Left renal cortex interstitium (tissue), 4 donors: ENCODE measurements at places on chromosomes 16 and 17. TPM values are rescaled to one million over a fixed set of nuclear protein-coding genes. Genes with fewer than 3 reads are reported as not detected.

The NT5M gene
- 8.6 TPM for polyA plus RNA-seq

The SPATA20 gene
- polyA plus RNA-seq: 59.9 TPM

The CNGB1 gene
- polyA plus RNA-seq: not detected

The GSDMA gene
- polyA plus RNA-seq: 2.3 TPM

The KLHL10 gene
- 0.23 TPM for polyA plus RNA-seq

The AMZ2 gene
- 75.1 TPM for polyA plus RNA-seq

GRCh38 chr17:74461611-74462010, 4.8 kb upstream of the CD300A start:
- DNase-seq: no peak

GRCh38 chr16:86514481-86515376, 4.4 kb downstream of the FOXF1 start:
- no peak for DNase-seq

DNA sequence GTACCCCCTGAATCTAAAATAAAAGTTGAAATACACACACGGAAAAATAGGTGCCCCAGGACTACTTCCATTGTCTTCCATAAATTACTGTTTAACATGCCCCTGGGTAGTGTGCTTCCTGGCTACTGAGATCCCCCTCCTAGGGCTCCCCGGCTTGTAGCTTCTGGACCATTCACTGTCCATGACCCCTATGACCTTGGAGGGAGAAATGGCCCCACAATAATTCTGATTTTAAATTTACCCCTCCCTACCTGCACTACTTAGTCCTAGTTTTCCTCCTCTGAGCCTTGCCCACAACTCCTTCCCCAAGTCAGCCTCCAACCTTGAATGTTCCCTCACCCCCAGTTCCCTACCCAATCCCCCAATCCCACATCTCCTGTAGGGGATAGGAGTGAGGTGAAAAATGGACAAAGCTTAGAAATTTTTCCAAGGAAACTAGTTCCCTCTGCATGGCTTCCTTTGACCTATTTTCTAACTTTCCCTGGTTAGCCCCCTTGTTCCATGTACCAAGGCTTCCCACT, 9.5 kb upstream of the MSL1 start:
- DNase-seq: no peak

DNA sequence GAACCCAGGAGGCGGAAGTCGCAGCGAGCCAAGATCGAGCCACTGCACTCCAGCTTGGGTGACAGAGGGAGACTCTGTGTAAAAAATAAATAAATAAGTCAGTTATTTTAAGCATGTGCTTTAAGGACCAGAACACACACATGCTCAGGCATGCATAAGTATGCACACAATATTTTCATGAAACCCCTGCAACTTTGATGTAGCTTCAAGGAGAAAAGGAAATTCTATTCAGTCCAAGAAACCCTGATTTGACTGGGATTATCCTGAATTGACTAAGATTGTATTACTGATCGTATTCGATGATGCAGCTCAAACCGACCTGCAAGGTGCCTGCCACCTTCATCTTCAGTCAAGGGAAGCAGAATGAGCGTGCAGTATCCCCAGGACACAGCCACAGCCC, 841 bp downstream of the TEKT5 start:
- DNase-seq: no peak

DNA sequence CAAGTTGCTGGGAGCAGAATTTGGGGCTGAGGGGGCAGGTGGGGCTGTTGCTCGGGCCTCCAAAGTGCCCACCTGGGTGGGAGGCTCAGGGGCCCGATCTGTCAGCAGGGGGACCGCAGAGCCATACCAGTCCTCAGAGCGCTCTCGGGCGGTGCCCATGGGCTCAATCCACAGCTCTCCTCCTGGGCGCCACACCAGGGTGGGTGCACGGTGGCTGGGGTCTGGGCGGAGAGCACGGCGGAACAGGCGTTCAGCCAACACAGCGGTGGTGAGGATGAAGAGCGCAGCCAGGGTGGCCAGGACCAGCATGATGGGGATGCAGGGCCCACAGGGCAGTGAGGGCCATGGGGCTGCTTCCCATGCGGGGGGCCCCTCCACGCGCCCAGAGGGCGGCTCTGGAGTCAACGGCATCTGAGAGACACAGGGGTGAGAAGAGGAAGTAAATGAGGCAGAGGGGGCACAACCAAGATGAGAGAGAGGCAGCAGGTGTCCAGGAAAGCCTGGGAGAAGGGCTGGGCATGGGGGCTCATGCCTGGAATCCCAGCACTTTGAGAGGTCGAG, 1.2 kb downstream of the C16orf54 start:
- DNase-seq: no peak

GRCh38 chr16:13036600-13036999, 135.2 kb downstream of the SHISA9 start:
- DNase-seq: peak; percentile 42

- DNase-seq: no peak
Observed at GRCh38 chr16:57299009-57299718, 14.7 kb upstream of the PLLP start.

- DNase-seq: no peak
Observed at GRCh38 chr16:8877894-8878522, 4.1 kb upstream of the LITAFD start.

DNA sequence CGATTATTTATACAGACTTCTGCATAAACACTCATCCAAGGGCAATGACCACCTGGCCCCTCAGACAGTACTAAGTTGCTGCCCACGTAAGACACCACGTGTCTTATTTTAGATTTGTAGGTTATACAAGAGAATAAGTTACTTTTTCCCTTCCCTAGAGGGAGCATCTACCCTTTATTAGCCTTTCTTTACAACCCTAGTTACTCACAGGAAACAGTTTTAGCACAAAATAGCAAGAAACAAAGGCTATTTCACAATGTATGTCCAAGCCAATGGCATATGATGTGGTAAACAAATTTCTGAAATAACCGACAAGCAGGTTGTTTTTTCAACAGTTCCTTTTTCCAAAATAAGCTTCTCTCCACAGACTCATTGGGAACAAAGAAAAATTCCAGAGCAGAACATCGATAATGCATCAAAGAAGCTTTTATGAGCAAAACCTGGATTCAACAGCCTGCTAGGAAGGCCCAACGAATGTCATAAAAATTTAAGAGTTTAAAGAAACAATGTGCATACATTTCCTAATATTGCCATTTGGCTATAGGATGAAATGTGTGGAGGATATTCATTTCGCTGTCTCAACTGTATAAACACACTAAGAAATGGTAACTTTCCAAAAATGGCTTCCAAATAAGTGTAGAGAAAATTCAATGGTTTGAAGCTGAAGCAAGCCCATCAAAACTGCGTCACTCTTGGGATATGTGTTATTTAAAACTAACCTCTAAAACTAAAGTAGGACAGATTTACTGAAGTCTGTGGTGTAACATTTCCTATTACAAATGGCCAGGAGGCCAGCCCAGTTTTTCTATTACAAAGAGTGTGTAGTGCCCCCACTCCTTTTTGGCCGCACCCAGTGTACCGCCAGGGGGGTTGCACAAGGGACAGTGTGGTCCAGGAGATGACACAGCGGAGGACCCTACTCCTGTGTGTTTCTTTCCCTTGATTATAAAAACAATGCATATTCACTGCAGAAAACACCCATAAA, 50.4 kb upstream of the ERN1 start:
- no peak for DNase-seq

GRCh38 chr17:74859459-74860228, at the start of gene GRIN2C:
Gene GRIN2C (minus strand): TSS chr17:74859885. CDS start chr17:74855092, 4,793 bp downstream.
- no peak for DNase-seq

DNA sequence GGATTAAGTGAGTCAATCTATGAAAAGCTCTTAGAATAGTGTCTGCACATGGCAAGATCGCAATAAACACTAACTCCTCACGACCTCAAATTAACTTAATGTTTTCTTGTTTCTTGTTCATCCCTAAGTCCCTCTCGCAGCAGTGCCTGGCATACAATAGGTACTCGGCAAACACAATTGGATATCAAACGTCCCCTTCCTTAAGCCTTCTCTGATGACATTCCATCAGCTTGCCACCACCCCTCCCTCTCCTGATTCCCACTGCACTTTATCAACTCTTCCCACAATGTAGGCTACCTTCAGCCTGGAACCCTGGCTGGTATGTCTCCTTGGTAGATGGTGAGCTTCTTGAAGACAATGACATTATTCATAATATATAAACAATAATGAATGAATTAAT, 33.3 kb downstream of the CCDC42 start:
- no peak for DNase-seq

- DNase-seq: no peak
Observed at GRCh38 chr17:278055-278675, 74.4 kb downstream of the RPH3AL start.

DNA sequence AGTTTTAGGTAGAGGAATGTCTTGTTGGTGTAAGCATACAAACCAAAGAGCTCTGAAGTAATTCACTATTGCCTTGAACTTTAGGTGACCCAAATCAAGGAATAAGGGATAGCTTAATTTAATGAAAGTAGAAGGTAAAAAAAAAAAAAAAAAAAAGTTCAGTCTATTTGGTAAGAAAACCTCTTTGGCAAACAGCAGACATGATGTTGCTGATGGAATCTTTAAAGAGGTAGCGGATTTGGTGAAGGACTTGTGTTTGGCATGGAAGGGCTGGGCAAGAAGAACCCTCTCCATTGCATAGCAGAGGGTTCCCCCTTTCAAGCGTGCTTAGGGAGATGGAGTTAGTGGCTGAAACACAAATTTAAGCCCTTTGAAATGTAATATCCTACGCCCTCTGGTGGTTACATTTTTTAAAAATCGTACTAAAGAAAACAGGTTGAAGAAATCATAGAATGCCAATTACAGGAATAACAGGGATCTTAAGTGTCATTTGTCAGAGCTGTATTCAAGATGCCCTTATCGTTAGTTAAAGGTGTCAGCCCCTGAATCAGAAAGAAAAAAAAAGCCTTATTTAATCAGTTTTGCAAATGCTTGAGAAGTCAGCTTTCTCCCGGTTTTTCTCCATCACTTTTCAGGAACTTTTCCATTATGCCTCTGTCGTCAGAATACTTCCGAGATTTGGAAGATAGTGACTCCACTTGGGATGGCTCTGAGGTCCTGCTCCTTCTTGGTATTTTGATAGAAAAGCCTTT, 383.1 kb downstream of the KCNJ2 start:
- peak; percentile 38 for DNase-seq

- DNase-seq: no peak
Observed at GRCh38 chr17:81457401-81457800, 55.2 kb downstream of the ACTG1 start.

- no peak for DNase-seq
Observed at GRCh38 chr16:71676236-71676635, 48.3 kb downstream of the PHLPP2 start.

GRCh38 chr17:72438783-72439182, 318.0 kb downstream of the SOX9 start:
- DNase-seq: no peak

DNA sequence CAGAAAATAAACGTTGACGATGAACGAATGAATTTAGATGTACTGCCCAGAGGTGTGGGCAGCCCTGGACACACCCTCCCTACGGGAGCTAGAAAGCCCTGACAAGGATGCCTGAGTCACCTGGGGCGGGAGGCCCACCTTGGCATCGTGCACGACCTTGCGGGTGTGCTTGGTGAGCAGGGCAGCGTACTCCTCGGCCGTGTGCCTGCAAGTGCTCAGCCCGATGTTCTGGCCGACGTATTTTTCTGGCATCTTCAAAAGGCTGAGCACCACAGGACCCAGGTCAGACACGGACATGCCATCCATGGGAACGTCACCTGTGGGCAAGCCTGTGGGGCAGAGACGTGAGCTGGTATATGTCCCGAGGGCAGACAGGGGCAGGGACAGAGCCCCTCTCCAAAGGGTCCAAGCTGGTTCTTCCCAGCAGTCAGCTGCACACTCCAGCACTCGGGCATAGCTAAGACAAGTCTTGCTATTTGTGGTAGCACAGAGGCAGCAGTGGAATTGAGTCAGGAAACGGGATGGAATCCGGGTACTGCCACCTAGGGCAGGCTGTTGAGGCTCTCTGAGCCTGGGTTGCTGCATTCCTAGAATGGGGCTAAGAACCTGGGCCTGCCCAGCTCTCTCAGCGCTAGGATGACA, 10.8 kb downstream of the NMRAL1 start:
- DNase-seq: no peak

- no peak for DNase-seq
Observed at GRCh38 chr17:73910206-73910605, 266.0 kb upstream of the SDK2 start.

DNA sequence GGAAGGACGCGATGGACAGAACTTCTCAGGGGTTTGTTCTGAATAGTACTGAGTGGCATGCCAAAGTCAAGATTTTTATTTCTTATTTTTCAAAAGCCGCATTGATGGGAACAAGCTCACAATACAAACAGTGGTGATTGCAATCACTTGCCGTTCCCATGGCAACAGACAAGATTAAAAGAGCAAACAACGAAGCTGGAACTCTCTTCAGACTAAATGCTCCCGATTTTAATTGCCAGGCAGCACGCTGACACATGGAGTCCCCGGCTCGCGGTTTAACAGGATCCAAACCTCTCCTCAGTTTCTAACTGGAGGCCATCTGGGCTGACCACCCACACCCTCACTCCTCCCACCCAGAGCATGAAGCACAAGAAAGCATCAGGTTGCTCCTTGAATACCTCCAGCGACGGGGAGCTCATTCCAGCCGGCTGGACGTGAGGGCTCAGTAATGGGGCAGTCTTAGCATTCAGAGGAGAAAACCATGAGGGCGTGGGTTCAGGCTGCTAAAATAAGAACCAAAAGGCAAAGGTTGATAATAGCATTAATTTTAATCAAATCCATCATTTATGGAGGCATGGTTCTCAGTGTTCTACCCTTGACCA, 41.5 kb downstream of the AIPL1 start:
- DNase-seq: no peak

- DNase-seq: no peak
Observed at GRCh38 chr16:20323591-20324117, 3.7 kb downstream of the GP2 start.

DNA sequence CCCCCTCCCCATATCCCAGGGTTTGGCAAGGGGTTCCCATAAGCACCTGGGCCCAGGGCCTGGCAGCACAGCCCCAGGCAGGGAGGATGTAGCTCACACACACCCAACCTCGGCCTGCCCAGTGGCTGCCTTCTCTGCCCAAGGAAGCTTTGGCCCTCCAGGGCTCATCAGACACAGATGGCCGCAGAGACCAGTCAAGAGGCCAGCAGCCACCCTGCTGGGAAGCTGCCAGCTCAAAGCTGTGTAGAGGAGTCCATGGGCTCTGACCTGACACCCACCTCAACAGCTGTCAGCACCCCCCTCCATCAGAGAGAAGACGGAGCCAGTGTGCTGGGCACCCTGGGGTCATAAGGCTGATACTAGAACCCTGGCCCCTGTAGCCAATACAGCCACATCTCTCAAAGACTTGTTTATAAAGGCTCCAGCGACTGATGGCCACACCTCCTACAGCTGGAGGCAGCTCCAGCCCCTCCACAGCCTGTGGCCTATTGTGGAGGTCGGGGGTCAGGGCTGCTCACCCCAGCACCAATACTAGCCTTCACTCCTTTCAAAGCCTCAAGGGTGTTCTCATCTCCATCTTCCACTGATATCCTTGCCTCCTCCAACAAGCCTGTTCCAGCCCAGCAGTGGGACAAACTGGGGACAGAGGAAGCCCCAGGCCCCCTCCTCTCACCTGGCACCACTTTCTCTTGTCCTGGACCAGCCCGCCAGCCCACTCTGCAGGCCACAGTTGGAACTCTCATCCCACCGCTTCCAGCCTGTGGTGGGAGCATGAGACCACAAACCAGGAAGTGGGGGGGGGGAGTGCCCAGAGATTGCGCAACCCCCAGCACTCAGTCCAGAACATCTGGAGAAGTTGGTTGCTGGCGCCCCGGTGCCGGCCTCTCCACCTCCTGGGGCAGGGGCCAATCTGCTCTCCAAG, 2.2 kb upstream of the MPG start:
- DNase-seq: no peak
